Colonic mucosa (tissue), 4 donors: ENCODE measurements at places on chromosomes 3 and 15. TPM values are rescaled to one million over a fixed set of nuclear protein-coding genes. Genes with fewer than 3 reads are reported as not detected.

DNA sequence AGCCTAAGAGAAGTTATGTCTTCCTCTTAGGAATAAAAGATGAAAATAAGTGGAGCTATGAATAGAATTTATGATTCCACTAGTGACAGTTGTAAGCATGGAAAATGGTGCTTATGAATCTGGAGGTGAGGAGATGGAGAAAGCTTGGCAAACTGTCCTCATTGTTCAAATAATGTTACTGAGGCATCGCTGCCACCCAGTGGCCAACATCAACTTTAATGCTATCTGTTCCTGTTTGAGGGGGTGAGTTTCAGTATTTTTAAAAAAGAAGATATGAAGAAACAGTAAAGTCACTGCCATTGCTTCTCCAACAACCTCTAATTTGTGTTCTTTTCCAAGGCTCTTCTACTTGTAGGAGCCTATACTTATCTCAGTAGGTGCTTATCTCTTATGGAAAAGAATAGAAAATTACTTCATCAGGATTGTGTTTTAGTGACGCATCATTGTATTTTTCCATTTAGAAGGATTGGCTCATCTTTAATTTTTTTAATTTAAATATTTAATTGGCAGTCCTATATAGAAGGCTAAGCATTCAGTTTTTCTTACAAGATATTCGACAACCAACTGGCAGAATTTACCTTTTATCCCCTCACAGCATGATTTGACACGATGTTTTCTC, 260.4 kb upstream of the P2RY1 start:
- H3K27ac ChIP-seq, result no peak overlapping the region
- H3K4me1 ChIP-seq, result no peaks in the 10 kb centered on the region
- no peak overlapping the region for H3K4me3 ChIP-seq

Gene NRG4
- total RNA-seq, result 1.1 TPM

GRCh38 chr15:77482570-77482969, 61.9 kb downstream of the HMG20A start:
- DNase-seq, result no peak
- no peak overlapping the region for H3K4me3 ChIP-seq
- no peaks in the 10 kb centered on the region for H3K4me1 ChIP-seq
- H3K27me3 ChIP-seq, result no peaks in the 10 kb centered on the region

GRCh38 chr3:9036404-9037131, 73.3 kb upstream of the RAD18 start:
- peak overlapping the region; percentile 2 for H3K27ac ChIP-seq
- H3K27me3 ChIP-seq, result no peaks in the 10 kb centered on the region
- no peaks in the 10 kb centered on the region for H3K4me1 ChIP-seq

DNA sequence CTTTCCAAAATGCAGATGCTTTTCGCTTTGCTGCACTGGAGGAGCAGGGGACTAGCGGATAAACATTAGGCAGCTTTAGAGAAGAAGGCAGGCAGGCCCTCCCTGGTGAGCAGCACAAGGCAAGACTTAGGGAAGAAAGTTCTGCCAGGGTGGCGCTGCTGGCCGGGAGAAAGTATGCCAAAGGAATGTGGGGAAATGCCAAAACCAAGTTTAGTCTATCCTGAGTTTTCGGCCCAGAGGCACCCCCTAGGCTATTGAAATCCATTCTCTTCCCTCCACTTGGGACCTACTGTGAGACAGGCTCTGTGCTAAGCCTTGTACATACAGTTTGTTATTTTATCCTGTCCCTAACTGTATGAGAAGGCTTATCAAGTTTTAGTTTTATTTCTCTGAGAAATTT, 9.2 kb downstream of the SHC4 start:
- no peak for DNase-seq
- H3K27ac ChIP-seq, result no peak overlapping the region
- no peaks in the 10 kb centered on the region for H3K36me3 ChIP-seq
- H3K4me1 ChIP-seq, result no peaks in the 10 kb centered on the region
- no peak overlapping the region for H3K4me3 ChIP-seq

GRCh38 chr15:48360841-48361240, 29.6 kb downstream of the DUT start:
- H3K4me3 ChIP-seq, result no peak overlapping the region
- no peak overlapping the region for H3K27ac ChIP-seq
- H3K4me1 ChIP-seq, result no peaks in the 10 kb centered on the region
- H3K36me3 ChIP-seq, result no peaks in the 10 kb centered on the region
- H3K27me3 ChIP-seq, result no peaks in the 10 kb centered on the region

DNA sequence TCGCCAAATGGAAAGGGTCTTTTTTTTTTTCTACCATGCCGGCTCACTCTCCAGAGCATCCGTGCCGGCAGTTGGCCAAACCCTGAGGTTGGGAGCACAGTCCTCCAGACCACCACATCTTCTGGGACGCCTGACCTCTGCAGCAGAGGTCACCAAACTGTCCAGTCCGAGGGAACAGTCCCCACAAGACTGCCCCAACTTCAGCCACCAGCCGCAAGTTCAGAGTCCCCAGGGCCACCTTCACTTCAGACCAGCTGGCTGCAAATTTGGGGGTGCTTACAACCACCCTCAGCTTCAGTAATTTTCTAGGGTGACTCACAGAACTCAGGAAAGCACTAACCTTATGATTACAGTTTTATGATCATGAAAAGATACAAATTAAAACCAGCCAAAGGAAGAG, 28.9 kb downstream of the PLA2G4D start:
- H3K27ac ChIP-seq, result no peak overlapping the region
- no peak overlapping the region for H3K4me3 ChIP-seq
- DNase-seq, result peak; percentile 15
- no peaks in the 10 kb centered on the region for H3K4me1 ChIP-seq
- H3K27me3 ChIP-seq, result no peaks in the 10 kb centered on the region
- no peaks in the 10 kb centered on the region for H3K36me3 ChIP-seq

GRCh38 chr15:96385195-96385594, 54.7 kb downstream of the NR2F2 start:
- H3K4me3 ChIP-seq, result no peak overlapping the region
- no peaks in the 10 kb centered on the region for H3K4me1 ChIP-seq
- H3K36me3 ChIP-seq, result no peaks in the 10 kb centered on the region
- H3K27me3 ChIP-seq, result no peaks in the 10 kb centered on the region
- no peak for DNase-seq

- H3K27me3 ChIP-seq, result no peaks in the 10 kb centered on the region
- no peaks in the 10 kb centered on the region for H3K36me3 ChIP-seq
- no peaks in the 10 kb centered on the region for H3K4me1 ChIP-seq
- no peak overlapping the region for H3K27ac ChIP-seq
Measured at GRCh38 chr3:172102123-172102882, 62.9 kb downstream of the FNDC3B start.

Gene COL6A6
- total RNA-seq, result not detected

Gene SERINC4
- total RNA-seq, result 0.21 TPM

GRCh38 chr3:72230774-72231379, 445.9 kb upstream of the PROK2 start:
- no peaks in the 10 kb centered on the region for H3K4me1 ChIP-seq
- H3K27ac ChIP-seq, result no peak overlapping the region
- H3K27me3 ChIP-seq, result no peaks in the 10 kb centered on the region
- DNase-seq, result no peak
- no peak overlapping the region for H3K4me3 ChIP-seq

- no peak overlapping the region for H3K4me3 ChIP-seq
- DNase-seq, result no peak
- H3K4me1 ChIP-seq, result no peaks in the 10 kb centered on the region
- no peak overlapping the region for H3K27ac ChIP-seq
- no peaks in the 10 kb centered on the region for H3K36me3 ChIP-seq
- H3K27me3 ChIP-seq, result no peaks in the 10 kb centered on the region
Measured at GRCh38 chr3:5160940-5161858, 26.3 kb upstream of the EDEM1 start.

Gene MESP1
- total RNA-seq, result 10.5 TPM

GRCh38 chr3:23735535-23736326, 70.0 kb upstream of the UBE2E1 start:
- H3K27me3 ChIP-seq, result no peaks in the 10 kb centered on the region
- no peaks in the 10 kb centered on the region for H3K4me1 ChIP-seq
- no peak overlapping the region for H3K27ac ChIP-seq

- H3K4me1 ChIP-seq, result no peaks in the 10 kb centered on the region
- no peak overlapping the region for H3K27ac ChIP-seq
- DNase-seq, result no peak
Measured at GRCh38 chr15:84099181-84099580, 136.4 kb upstream of the GOLGA6L4 start.

GRCh38 chr15:59746777-59747176, 57.7 kb upstream of the BNIP2 start:
- no peaks in the 10 kb centered on the region for H3K4me1 ChIP-seq
- H3K27me3 ChIP-seq, result no peaks in the 10 kb centered on the region
- H3K4me3 ChIP-seq, result no peak overlapping the region
- H3K36me3 ChIP-seq, result no peaks in the 10 kb centered on the region

GRCh38 chr15:89776274-89777072, at the start of gene MESP2:
MESP2 (plus strand) TSS chr15:89776332; CDS start chr15:89776358, 26 bp downstream.
- no peaks in the 10 kb centered on the region for H3K36me3 ChIP-seq
- H3K4me1 ChIP-seq, result peaks cover 17% of the 10 kb centered on the region
- DNase-seq, result peak; percentile 85
- H3K27me3 ChIP-seq, result no peaks in the 10 kb centered on the region
- H3K4me3 ChIP-seq, result peak within 1 kb of the TSS; percentile 30

- no peak for DNase-seq
- H3K4me1 ChIP-seq, result no peaks in the 10 kb centered on the region
- H3K36me3 ChIP-seq, result no peaks in the 10 kb centered on the region
- no peak overlapping the region for H3K27ac ChIP-seq
- no peaks in the 10 kb centered on the region for H3K27me3 ChIP-seq
Measured at GRCh38 chr15:95096651-95097050, 865.3 kb downstream of the MCTP2 start.

Gene ITIH3
- total RNA-seq, result 0.32 TPM

GRCh38 chr3:161420746-161421145, 49.4 kb upstream of the SPTSSB start:
- no peaks in the 10 kb centered on the region for H3K36me3 ChIP-seq
- DNase-seq, result no peak
- H3K4me3 ChIP-seq, result no peak overlapping the region
- no peaks in the 10 kb centered on the region for H3K27me3 ChIP-seq
- no peaks in the 10 kb centered on the region for H3K4me1 ChIP-seq
- no peak overlapping the region for H3K27ac ChIP-seq

- no peak for DNase-seq
- H3K27me3 ChIP-seq, result no peaks in the 10 kb centered on the region
- H3K4me1 ChIP-seq, result no peaks in the 10 kb centered on the region
- H3K4me3 ChIP-seq, result no peak overlapping the region
- H3K36me3 ChIP-seq, result no peaks in the 10 kb centered on the region
Measured at GRCh38 chr15:35667908-35668307, 121.9 kb upstream of the DPH6 start.

- no peaks in the 10 kb centered on the region for H3K27me3 ChIP-seq
- H3K4me1 ChIP-seq, result no peaks in the 10 kb centered on the region
- DNase-seq, result no peak
- H3K36me3 ChIP-seq, result no peaks in the 10 kb centered on the region
- no peak overlapping the region for H3K27ac ChIP-seq
- H3K4me3 ChIP-seq, result no peak overlapping the region
Measured at GRCh38 chr3:133991209-133991608, 38.5 kb downstream of the SLCO2A1 start.

Gene LNP1
- 0.74 TPM for total RNA-seq

DNA sequence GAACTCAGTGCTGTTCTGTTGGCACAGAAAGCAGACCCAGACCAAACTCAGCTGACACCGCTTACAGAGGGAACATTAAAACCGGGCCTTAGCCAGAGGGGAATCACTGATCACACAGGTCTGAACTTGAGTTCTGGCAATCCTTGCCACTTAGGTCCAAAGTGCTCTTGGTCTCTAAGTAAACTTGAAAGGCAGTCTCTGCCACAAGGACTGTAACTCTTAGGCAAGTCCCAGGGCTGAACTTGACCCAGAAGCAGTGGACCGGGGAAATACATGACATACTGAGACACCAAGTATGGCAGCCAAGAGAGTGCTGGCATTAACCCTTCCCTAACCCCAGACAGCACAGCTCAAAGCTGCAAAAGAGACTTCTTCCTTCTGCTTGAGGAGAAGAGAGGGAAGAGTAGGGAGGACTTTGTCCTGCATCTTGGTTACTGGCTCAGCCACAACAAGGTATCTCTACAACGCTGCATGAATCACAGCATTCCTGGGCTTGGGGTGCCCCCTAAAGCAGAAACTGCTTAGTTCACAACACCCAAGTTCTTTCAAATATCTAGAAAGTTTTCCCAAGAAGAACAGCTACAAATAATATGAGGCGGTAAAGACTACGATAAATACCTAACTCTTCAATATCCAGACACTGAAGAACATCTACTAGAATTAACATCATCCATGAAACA, 32.5 kb downstream of the NAALADL2 start:
- H3K36me3 ChIP-seq, result no peaks in the 10 kb centered on the region
- H3K27ac ChIP-seq, result no peak overlapping the region
- H3K27me3 ChIP-seq, result no peaks in the 10 kb centered on the region
- H3K4me1 ChIP-seq, result no peaks in the 10 kb centered on the region

GRCh38 chr3:111335512-111336303, 206.3 kb upstream of the CD96 start:
- no peak for DNase-seq
- H3K27me3 ChIP-seq, result no peaks in the 10 kb centered on the region
- H3K4me3 ChIP-seq, result no peak overlapping the region
- H3K27ac ChIP-seq, result no peak overlapping the region
- H3K36me3 ChIP-seq, result no peaks in the 10 kb centered on the region

Gene OIP5
- total RNA-seq, result 23.0 TPM

DNA sequence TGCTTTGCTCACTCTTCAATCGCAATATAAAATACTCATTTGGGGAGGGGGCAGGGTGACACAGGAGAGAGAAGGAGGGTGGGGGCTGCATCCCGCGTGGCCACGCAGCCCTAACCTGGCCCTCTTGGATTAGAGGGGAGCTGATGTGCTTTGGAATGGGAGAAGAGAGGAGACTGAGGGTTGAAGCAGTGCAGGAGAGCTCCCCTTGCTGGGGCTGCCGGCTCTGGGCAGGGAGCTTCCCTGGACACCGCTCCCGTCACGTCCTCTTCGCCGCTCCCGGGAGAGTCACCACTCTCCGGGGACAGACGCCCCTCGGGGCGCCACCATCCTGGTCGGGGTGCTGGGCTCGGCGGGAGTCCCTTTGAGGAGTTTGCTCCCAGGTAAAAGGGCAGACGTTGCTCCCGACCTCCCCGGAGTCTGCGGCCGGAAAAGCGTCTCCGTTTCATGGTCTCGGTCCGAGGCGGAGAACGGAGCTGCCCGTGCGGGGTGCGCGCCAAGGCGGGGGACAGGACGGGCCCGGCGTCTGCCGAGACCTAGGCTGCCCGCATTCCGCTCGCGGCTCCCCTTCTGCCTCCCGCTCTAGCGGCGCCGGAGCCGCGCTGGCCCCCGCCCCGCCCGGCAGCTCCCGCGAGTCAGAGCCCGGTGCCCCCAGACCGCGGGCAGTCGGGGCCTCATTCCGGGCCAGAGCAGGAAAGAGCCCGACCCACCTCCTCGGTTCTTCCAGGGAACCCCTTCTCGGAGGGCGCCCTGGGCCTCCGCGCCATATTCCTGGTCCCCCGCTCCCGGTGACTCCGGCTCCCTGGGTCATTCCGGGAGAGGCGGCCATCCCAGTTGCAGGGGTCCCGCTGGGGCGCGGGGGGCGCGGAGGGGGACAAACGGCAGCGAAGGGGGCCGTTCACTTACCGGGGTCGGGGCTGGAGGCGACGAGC, 603 bp downstream of the SLC7A14 start:
- DNase-seq, result no peak
- no peaks in the 10 kb centered on the region for H3K36me3 ChIP-seq
- H3K4me3 ChIP-seq, result no peak overlapping the region
- peaks cover 25% of the 10 kb centered on the region for H3K27me3 ChIP-seq

Gene CD200
- 7.1 TPM for total RNA-seq

- no peaks in the 10 kb centered on the region for H3K4me1 ChIP-seq
- no peak for DNase-seq
- peak overlapping the region; percentile 98 for H3K27ac ChIP-seq
- peak overlapping the region; percentile 79 for H3K4me3 ChIP-seq
- no peaks in the 10 kb centered on the region for H3K27me3 ChIP-seq
Measured at GRCh38 chr3:52279596-52279995, 1.1 kb upstream of the WDR82 start.

Gene EEFSEC
- total RNA-seq, result 16.6 TPM

Gene CHRNA5
- total RNA-seq, result 9.7 TPM
